Activated naive CD8-positive, alpha-beta T cell treated with anti-CD3 and anti-CD28 coated beads, Interleukin-2, amount 10 ng/mL, durations not matched to agents 7 days and 5 days (primary cell): ENCODE measurements at places on chromosomes 7 and 10. TPM values are rescaled to one million over a fixed set of nuclear protein-coding genes. Genes with fewer than 3 reads are reported as not detected.

DNA sequence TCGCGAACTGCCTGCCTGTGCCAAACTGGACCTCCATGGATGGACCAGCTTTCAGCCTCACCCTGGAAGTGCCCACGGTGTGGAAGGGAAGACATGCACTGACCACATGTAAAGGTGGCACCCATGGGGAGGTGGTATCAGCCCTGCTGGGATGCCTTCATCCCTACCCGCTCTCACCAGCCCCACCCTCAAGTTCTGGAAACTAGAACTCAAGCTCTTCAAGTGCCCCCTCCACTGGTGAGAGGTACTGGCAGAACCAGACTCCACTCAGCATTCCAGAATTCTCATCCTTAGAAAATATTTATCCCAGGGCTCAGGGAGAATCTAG, 5.9 kb downstream of the ZNF488 start:
- DNase-seq, result no peak

The HDAC9 gene
- total RNA-seq, result 0.61 TPM

GRCh38 chr7:155984028-155984580, 171.8 kb upstream of the SHH start:
- no peak for DNase-seq

The EPHA1 gene
- total RNA-seq, result 28.2 TPM

The FBXW4 gene
- total RNA-seq, result 65.7 TPM

- no peak for DNase-seq
Observed at GRCh38 chr10:107230887-107231286, 66.4 kb upstream of the SORCS1 start.

DNA sequence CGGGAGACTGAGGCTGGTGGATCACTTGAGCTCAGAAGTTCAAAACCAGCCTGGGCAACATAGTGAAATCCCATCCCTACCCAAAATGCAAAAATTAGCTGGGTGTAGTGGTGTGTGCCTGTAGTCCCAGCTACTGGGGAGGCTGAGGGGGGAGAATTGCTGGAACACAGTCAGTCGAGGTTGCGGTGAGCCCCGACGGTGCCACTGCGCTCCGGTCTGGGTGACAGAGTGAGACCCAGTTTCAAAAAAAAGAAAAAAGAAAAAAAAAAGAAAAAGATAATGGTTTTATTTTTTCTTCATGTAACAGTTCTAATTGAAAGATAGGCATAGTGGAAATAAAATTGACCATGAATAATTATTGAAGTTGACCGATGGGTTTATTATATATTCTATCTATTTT, 99.9 kb downstream of the SUGCT start:
- no peak for DNase-seq

The VPS41 gene
- total RNA-seq, result 61.7 TPM

DNA sequence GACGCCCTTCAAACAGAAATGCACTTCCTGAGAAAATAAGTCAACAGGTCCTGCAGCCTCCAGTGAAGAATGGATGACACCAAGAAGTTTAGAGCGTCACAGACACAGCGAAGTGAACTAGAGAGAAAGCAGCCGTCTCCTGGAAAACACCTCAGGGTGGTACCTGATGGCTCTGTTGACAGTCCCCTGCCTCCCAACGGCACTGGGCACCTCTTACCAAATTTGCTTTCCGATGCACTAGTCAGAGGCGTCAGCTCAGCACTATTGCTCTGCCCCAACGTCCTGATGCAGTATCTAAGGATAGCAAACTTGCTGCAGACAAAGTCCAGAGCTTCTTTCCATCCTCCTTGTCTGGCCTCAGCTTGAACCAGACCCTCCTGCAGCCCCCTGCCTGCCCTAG, 38.3 kb downstream of the SFMBT2 start:
- no peak for DNase-seq

DNA sequence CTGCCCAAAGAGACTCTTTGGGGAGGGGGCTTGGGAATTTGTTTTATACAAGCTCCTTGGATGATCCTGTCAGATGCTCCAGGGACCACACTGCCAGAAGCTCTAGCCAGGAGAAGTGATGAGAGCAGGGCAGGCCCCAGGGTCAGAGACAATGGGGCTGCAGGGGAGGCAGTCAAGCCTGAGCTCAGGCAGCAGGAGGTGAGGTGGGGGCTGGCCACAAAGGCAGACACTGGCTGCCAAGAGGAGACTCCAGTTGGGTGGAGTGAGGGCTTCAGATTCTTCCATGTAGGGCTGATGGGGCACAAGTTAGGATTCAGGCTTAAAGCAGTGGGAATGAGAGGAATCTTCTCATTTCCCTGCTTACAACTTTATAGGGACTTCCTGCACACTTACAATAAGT, 35.6 kb upstream of the LOXL4 start:
- DNase-seq, result no peak

- no peak for DNase-seq
Observed at GRCh38 chr7:33946094-33946699, 40.9 kb downstream of the BMPER start.

- no peak for DNase-seq
Observed at GRCh38 chr10:32253276-32253675, 93.7 kb downstream of the EPC1 start.

GRCh38 chr10:69898524-69898923, 96.8 kb downstream of the COL13A1 start:
- no peak for DNase-seq

GRCh38 chr7:23759671-23760391, 49.8 kb downstream of the STK31 start:
- DNase-seq, result no peak

The ADAM8 gene
- 91.0 TPM for total RNA-seq

DNA sequence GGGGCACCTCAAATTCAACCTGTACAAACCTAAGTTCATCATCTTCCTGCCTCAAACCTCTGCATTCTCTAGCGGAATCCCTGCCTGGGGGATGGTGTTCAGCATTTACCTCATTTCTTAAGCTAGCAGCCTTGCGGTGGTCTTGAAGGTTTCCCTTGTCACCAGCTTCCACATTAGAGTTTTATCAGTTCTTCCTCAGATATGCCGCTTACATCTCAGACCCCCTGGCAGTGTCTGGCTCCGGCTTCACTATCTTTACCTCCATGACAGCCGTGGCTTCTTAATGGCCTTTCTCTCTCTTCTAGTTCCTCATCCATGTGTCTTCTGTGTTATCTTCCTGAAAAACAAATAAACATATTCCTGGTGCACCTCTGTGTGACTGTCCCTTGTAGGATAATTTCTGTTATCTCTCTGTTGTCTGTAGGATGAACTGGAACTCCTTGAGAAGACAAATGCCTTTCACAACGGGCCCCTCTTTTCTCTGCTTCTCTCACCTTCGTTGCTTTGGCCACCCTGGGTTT, 101.1 kb upstream of the BMPER start:
- no peak for DNase-seq

- DNase-seq, result no peak
Observed at GRCh38 chr10:72244573-72245038, 28.5 kb upstream of the ASCC1 start.
